H1 (cell line): ENCODE measurements at places on chromosomes 13 and 19. TPM values are rescaled to one million over a fixed set of nuclear protein-coding genes. Genes with fewer than 3 reads are reported as not detected.

The ZNF506 gene
- 8.0 and 8.3 TPM in 2 replicates for total RNA-seq

The FAM216B gene
- not detected in 2 replicates for total RNA-seq

The SLITRK1 gene
- 3.4 TPM in 2 replicates for total RNA-seq

The NOVA2 gene
- 22.7 and 24.6 TPM in 2 replicates for total RNA-seq

The SMIM17 gene
- not detected in 2 replicates for total RNA-seq

The CNMD gene
- 113 and 122 TPM in 2 replicates for total RNA-seq

DNA sequence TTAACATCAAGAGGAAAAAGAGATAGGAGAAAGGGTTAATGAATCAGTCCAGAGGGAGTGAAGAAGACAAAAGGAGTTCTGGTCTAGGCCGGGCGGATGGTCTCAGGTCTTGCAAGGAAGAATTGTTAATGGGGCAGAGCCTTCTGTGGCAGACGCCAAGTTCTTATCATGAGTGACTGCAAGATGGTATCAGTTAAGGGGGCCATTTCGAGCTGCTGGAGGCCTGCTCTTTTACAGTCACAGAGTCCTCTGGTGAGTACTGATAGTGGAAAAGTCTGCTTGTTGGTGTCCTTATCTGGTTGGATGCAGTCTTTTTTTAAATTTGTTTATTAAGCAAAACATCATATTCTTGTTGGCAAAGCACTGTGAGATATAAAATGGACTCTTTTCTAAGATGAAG, 590.9 kb upstream of the SGCG start:
- H3K27me3 ChIP-seq: no peaks in the 10 kb centered on the region
- H3K36me3 ChIP-seq: no peaks in the 10 kb centered on the region

DNA sequence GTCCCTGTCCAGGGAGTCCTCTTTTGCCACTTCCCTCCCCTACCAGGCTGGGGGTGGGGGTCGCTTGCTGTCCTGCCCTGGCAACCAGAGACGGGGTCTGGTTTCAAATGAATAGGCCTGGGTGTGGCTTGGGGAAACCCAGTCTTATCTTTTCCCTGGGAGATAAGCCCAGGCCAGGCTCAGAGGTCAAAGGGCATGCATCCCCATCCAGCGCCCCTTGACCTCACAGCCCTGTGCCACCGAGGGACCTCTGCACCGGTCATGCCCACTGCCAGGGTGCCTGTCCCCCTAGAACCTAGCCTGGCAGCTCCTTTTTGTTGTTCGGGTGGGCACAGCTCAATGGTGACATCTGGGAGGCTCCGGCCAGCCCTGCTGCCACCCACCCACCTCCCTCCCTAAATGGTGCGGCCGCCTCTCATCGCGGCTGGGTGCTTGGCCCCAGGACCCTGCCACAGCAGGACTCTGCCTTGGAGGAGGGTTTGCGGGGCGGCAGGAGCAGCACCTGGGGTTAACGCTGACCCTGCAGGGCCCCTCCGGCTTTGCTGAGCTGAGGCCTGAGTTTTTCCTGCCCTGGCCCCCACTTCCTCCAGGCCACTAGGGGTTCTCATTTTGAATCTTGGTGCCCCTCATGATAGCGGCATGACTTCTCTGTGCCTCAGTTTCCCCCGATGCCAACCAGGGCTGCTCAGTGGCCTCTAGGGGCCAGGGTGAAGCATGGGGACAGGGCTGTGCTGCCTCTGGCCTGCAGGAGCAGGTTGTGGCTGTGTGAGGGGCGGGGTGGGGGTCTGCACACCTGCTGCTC, 2.9 kb upstream of the CERS1 start:
- H3K36me3 ChIP-seq: no peaks in the 10 kb centered on the region
- no peak overlapping the region for H3K4me3 ChIP-seq
- peaks cover 7% of the 10 kb centered on the region for H3K27me3 ChIP-seq
- DNase-seq: no peak
- peaks cover 4% of the 10 kb centered on the region for H3K4me1 ChIP-seq
- H3K27ac ChIP-seq: no peak overlapping the region

DNA sequence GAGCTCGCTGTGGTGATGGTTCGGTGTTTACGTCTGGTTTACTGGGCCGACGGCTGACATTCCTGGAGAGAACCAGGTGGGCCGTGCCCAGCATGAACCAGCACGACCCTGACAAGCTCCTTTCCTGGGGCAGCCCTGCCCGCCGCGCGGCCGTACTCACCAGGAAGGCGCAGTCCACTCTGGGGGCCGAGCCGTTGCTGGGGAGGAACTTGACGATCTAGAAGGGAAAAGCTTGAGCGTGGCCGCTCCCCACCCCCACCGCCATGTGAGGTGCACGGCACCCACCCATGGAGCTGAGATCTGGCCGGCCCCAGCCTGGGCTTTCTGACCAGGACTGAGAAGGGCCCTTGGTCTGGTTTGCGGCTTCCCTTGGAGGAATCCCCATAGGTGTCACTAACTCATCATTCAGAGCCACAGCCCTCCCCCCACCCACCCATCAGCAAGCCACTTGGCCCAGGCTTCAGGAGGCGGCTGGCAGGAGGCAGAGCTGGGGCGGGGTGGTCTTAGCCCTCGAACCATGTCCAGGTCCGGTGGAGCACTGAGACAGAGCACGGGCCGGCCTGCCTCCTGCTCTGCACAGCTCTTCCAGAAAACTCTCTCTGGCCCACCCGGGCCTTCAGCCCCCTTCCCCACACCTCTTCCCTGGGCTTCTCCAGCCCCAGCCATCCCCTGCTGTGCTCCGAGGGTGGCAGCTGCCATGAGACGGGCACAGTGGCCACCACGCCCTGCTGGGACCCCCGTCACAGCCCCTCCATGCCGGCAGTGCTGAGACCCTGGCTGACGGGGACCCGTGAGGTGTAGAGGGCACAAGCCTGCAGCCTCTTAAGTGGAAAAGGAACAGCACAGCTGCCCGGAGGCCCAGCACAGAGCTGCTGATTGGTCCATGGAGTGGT, 6.2 kb downstream of the ATP4B start:
- H3K4me1 ChIP-seq: no peaks in the 10 kb centered on the region
- no peak overlapping the region for H3K4me3 ChIP-seq
- no peaks in the 10 kb centered on the region for H3K27me3 ChIP-seq
- no peak for DNase-seq

DNA sequence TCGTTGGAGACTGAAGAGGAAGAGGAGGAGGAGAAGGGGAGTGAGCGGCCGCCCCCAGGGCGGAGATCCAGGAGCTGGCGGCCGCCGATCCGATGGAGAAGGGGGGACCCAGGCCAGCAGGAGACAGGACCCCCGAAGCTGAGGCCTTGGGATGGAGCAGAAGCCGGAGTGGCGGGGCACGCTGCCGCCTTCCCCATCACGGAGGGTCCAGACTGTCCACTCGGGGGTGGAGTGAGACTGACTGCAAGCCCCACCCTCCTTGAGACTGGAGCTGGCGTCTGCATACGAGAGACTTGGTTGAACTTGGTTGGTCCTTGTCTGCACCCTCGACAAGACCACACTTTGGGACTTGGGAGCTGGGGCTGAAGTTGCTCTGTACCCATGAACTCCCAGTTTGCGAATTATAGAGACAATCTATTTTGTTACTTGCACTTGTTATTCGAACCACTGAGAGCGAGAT, 1.8 kb downstream of the GADD45B start:
- no peaks in the 10 kb centered on the region for H3K36me3 ChIP-seq
- peaks cover 14% of the 10 kb centered on the region for H3K4me1 ChIP-seq
- peaks cover 30% of the 10 kb centered on the region for H3K27me3 ChIP-seq
- peak overlapping the region; percentile 70; the same call in 1 of the 2 replicates for H3K4me3 ChIP-seq
- no peak for DNase-seq

DNA sequence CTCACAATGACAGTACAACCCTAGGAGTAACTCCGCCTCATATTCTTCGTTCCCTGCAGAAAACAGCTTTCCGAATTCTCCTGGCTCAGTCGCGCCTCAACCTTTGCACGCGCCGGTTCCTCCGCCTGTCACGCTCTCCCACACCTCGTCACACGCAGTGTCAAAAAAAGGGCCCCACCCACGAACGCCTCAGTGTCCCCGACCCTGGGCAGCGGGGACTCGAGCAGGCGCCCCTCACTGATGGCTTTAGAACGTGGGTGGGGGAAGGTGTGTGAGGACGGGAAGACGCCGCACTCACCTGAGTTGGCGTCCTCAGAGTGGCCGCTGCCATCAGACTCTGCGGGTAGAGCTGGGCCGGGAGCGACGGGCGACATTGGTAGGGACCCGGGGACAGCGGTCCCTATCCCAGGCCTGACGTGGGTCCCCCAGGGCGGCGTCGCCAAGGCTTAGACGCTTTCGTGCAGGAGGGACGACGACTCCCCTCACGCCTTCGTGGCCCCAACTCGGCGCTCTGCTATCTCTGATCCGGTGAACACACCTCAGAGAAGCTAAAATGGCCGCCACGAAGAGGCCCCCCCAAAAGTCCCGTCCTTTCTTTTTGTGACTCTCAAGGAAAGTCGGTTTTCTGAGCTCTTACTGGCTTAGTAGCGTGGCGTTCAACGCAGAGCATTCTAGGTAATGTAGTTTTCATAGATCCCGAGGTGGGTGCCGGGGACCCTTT, at the start of gene ZNF154:
Gene ZNF154 (minus strand): TSS at position 564 of the 721 bp plus-strand sequence. CDS start 233 bp downstream, at position 331.
- peak within 1 kb of the TSS; percentile 95 for H3K27ac ChIP-seq
- peak within 1 kb of the TSS; percentile 91 for H3K4me3 ChIP-seq
- peaks cover 11% of the 10 kb centered on the region for H3K36me3 ChIP-seq

DNA sequence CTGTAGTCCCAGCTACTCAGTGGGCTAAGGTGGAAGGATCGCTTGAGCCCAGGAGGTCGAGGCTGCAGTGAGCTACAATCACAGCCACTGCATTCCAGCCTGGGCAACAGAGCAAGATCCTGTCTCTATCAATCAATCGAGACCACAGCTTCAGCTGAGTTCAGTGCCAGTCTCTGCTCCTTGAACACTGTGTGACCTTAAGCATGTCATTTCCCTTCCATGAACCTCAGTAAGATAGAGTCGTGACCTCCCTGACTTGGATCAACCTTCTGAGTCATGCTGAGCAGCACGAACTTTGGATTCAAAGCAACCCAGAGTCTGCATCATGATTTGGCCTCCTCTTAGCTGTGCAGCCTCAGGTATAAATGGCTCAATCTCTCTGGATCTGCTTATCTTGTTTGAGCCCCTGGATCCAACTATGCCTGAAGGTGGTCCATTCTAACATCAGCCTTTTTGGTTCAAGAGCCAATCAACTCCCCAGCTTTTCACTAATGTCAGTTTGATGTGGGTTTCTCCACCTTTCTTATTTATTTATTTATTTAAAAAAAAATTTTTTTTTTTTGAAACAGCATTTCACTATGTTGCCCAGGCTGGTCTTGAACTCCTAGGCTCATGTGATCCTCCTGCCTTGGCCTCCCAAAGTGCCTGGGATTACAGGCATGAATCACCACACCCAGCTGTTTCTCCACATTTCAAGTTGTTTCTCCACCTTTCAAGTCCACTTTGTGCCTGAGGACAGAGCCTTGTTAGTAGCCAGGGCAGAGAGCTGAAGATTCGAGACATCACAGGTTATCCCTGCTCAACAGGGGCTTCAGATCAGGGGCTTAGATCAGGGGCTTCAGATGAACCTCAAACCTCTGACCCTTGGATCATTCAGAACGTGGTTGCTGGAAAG, 26.4 kb downstream of the PTPRS start:
- no peak for DNase-seq
- H3K27me3 ChIP-seq: no peaks in the 10 kb centered on the region
- no peak overlapping the region for H3K4me3 ChIP-seq
- no peaks in the 10 kb centered on the region for H3K36me3 ChIP-seq
- H3K4me1 ChIP-seq: no peaks in the 10 kb centered on the region
- H3K27ac ChIP-seq: no peak overlapping the region

GRCh38 chr19:29836409-29836825, 24.6 kb downstream of the CCNE1 start:
- no peaks in the 10 kb centered on the region for H3K27me3 ChIP-seq
- no peak overlapping the region for H3K27ac ChIP-seq
- no peaks in the 10 kb centered on the region for H3K36me3 ChIP-seq
- H3K4me3 ChIP-seq: no peak overlapping the region
- DNase-seq: no peak

DNA sequence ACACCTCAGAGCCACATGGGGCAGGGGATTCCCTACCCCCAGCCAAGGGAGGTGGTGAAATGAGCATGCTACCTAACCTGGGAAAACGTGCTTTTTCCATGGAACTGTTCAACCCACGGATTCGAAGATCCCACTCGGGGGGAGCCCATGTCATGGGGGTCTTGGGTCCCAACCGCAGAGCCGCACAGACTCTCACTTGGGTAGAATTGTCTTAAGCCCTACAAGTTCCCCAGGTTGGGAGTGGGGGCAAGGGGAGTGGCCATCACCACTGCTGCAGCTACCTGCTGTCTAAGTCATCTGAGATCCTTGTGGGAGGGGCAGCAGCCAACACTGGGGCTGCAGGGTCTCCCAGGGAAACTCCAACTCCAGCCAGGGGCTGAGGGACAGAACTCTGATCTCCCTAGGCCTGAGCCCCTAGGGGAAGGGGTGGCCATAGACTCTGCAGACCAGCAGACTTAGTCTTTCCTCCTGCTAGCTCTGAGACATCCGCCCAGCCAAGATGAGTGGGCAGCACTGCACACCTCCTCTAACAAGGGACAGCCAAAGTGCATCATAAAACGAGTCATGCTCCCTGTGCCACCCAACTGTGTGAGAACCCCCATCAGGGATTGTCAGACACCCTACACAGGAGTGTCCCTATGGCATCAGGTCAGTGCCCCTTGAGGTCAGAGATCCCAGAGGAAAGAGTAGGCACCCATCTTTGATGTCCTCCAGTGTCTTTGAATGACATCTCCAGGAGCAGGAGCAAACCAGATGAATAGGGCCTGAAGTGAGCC, 610.4 kb upstream of the SLITRK6 start:
- peaks cover 4% of the 10 kb centered on the region; the same call in 1 of the 2 replicates for H3K4me1 ChIP-seq
- H3K27ac ChIP-seq: no peak overlapping the region
- DNase-seq: no peak
- H3K27me3 ChIP-seq: no peaks in the 10 kb centered on the region
- no peak overlapping the region for H3K4me3 ChIP-seq
- H3K36me3 ChIP-seq: no peaks in the 10 kb centered on the region

DNA sequence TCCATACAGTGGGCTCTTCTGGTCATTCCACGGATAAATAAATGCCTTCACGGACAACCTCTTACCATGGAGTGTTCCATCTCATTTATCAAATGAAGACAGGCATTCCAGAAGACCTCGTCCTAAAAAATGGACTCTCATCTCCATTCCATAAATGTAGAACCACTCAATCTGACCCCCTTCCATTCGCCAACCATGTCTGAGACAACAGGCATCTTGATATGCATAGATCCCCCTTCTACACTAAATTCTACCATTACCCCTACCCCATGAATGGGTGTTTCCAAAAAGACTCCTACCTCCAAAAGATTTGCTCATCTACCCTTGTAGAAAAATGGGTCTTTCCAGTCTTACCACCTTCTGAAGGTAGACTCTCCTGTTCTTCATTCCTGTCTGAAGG, 9.0 kb downstream of the RASIP1 start:
- no peak for DNase-seq
- no peaks in the 10 kb centered on the region for H3K27me3 ChIP-seq
- no peak overlapping the region for H3K27ac ChIP-seq
- no peak overlapping the region for H3K4me3 ChIP-seq

DNA sequence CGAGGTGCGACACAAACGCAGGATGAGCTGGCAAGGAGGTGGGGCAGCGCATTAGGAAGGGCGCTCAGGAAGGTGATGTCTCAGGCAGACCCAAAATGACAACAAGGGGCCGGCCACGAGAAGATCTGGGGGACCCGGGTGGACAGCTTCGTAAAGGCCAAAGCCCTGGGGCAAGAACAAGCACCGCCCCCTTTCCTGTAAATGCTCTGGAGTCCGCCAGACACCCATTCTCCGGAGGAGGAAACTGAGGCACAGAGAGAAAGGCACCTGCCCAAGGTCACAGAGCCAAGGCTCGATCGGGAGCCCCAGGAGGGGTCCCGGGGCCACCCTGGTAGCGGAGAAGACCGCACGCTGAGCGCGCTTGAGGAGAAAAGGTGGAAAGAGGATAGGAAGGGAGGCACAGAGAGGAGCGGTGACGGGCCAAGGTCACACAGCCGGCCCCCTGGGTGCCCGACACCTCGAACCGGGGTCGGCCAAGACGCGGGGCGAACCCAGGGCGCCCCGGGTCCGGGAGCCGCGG, 571 bp downstream of the SAFB2 start:
- no peaks in the 10 kb centered on the region for H3K27me3 ChIP-seq
- H3K4me1 ChIP-seq: peaks cover 2% of the 10 kb centered on the region; the same call in 1 of the 2 replicates
- H3K27ac ChIP-seq: 0 out of 2 replicates have a peak overlapping the region, but pooled peaks have one; percentile 61
- H3K4me3 ChIP-seq: peak overlapping the region; percentile 99
- no peak for DNase-seq
